ENCODE measurements at places on chromosomes 2 and 18. TPM values are rescaled to one million over a fixed set of nuclear protein-coding genes. Genes with fewer than 3 reads are reported as not detected.

DUSP11 gene
- 49.5 TPM for total RNA-seq

DYNC2LI1 gene
- 4.8 TPM for total RNA-seq

RBM43 gene
- 0.77 TPM for total RNA-seq

VAMP5 gene
- total RNA-seq = not detected

CNDP1 gene
- not detected for total RNA-seq
